Fibroblast of skin of right quadriceps (primary cell): ENCODE measurements at places on chromosomes 7 and 10.

DNA sequence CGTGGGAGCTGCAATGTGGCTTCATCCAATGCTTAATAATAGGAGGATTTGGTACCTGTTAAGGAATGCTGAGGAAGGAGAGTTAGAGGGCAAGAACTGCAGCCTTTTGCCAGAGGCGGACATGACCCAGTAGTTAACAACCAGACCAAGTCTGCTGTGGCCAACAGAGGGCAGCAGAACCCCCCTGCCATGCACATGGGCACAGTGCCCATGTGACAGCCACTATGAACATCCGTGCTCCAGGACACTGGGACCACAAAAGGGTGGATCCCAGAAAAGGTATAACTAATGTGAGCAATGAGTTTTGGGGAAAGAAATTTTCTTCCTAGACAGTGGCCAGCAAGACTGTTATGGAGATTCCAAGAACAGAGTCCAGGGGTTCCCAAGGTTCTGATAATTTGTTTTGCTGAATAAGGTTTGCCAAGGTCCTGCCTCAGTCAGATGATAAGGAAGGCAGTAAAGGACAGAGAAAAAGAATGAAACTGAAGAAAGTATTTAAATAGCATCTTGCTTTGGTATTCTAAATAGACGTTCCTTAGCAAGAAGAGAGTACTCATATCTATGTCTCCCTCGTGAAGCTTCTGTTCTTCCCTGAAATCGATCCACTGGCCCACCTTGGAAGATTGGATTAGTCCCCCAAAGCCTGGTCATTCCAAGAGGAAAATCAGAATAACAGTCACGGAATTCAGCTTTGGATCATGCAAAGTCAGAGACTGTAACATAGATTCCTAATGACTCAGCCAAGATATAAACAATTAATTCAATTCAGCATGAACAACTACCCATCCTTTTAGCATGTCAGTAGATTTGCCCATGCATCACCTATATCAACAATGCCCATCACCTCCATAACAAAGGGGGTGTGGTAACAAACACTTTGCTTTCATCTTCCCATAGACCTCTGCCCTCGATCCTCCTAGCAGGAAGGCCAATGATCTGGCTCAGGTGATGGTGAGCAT lies 56.0 kb downstream of the LGI1 start:
- peak; percentile 34 for DNase-seq

- no peak for DNase-seq
Observed at GRCh38 chr10:65423043-65423442, 1502.8 kb upstream of the LRRTM3 start.

GRCh38 chr10:52573347-52573746 lies 199.2 kb downstream of the MBL2 start:
- no peak for DNase-seq

DNA sequence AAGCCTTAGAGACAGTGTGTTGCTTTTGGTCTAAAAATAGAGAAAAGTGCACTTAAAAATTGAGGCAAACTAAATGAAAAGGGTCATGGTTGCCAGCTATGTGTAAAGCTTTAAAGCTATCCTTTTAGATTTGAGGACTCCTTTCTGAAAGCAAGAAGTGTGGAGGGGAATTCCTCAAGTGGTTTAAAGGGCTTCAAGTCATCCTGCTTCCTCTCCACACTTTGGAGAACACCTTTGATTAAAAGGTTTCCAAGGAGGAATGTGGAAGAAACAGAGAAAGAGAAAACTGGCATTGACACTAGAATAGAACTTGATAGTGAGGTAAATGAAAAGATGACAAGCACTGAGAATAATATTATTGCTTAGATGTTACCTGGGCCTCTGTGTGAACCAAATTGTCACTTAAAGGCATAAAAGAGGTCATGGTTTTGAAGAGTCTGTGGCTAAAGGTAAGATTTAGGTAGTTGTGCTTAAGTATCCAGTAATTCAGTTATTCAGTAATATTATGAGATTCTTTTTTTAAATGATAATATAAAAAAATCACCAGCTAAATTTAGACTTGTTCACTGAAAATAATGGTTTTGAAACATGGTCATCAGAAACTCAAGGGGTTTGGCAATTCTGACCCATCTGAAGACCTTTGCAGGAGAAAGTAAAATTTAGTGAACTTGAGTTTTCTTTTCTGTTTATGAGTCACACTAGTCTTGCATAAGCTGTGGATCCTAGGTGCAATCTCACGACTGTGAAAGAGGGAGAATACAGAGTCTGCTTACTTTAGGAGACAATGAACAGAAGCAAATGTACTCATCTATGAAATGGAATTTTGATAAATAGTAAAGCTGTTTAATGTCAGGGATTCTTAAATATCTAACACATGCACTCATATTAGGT lies 466.0 kb downstream of the KIF20B start:
- DNase-seq, result peak; percentile 69

GRCh38 chr7:7369134-7369533 lies 166.5 kb downstream of the COL28A1 start:
- DNase-seq, result no peak

DNA sequence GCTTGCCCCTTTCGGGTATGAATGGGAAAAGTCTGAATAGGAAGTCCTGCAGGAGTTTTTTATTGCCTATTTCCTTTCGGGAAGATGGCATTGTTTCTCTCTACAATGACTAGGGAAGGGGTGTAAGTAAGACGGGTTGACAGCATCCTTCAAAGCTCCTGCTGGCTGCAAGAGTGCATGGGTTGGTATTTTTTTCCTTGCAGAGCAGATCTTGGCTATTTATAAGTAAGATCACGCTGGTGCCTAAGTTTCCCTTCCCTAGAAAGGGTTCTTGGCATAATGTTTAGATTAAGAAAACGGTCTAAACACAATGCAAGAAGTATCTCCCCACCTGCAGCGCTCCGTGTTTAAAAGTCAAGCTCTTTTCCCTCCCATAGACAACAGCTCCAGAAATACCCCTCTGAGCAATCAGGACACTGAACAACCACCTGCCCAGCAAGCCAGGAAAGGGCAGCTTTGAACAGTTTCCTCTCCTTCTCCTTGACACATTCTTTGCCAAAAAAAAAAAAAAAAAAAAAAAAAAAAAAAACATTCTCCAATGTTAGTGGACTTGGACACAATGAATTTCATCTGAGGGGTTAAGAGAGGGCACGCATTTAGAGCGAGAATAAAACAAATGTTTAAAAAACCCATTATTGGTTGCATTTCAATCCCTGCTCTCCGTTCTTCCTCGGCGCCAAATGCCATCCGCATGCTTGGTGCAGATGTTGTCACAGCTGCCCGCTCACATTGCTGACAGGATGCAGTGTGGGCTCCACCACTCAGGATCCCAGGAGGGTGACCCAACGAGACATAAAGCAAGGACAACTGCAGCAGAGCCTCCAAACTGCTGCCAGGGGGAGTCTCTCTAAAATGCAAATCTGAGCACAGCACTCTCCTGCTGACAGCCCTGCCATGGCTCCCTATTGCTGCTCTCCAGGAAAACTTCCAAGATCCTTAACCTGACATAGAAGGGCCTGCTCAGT lies 427.4 kb upstream of the MGMT start:
- no peak for DNase-seq

DNA sequence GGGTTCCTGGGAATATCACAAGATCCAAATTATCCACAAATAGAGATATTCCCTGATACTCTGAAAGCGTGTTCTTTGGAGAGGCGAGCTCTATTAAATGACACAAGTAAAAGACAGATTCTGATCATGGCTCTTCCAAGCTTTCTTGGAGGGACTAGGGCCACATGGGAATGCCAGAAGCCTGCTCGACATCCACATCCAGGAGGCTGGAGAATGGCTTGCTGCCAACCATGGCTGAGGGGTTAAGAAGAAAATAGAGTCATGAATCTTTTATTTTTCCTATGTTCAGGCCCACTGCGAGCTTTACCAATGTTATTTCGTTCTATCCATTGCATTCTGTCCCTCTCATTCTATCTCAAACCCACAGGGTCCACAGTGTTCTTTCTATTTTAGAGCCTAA lies 1018.0 kb upstream of the CELF2 start:
- DNase-seq, result no peak

DNA sequence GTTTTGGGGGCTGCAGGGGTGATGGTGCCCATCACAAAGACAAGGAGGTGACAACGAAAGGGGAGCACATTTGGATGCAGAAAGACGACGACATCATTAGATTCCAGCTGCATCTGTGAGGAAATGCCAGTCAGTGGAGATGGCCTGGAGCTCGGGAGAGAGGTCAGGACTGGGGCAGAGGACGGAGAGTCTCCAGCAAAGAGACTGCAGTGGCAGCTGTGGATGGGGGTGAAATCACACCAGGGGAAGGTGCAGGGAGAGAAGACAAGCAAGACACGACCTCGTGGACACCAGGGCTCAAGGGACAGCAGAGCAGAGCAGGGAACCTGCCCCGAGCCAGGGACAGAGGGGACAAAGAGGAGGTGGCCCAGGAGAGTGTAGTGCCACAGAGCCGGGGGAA lies 203.4 kb downstream of the PRPF18 start:
- DNase-seq, result no peak

DNA sequence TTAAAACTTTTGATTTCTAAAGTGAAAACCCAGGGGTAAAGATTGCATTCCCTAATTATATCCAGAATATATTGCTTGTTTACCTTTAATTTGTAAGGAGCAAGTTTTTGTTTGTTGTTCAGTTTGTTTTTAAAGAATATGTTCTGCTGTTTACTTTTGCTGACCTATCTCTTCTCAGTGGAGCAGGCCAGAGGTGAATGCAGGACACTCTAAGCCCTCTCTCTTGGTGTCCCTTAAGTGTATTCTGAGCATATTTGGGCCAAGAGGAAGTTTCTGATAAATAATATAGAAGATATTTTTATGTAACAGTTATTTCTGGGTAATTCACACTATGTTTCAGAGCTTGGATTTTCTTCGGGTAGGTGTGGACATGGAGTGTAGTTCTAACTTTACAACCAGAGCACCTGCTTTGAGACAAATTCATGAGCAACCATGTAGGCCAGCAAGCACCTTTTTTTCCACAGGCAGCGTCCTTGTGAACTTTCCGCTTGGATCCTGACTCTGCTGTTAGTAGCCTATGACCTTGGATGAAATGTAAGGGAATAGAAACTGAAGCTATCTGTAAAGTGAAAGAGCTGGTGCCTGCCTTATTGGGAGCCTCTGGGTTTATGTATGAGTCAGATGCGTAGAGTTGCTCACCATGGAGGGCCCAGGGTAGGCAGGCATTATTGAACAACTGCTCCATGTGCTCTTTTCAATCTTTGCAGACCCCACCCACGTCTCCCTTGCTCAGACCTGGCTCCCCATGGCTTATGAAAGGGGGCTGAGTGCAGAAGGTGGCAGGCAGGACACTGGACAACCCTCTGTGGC lies 16.1 kb downstream of the OGDH start:
- DNase-seq, result no peak

DNA sequence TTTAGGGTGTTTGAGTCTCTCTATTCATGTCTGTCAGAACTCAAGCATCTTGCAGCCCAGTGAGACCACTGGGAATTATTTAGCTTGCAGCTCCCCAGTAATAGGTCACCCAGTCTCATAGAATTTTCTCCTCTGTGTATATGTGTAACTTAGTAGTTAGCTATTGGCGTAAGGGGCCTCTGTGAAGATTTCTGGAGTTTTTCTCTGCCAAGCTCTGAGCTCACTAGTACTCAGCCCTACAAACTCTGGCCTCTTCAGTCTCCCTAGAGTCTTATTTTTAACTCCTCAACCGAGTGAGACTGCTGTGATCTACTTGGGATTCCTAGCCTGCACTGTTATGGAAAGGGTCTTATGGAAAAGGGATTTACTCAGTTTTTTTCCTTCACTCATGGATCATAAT lies 90.2 kb downstream of the PPP1R9A start:
- no peak for DNase-seq

GRCh38 chr7:88842201-88842600 lies 46.7 kb upstream of the TEX47 start:
- DNase-seq, result no peak

DNA sequence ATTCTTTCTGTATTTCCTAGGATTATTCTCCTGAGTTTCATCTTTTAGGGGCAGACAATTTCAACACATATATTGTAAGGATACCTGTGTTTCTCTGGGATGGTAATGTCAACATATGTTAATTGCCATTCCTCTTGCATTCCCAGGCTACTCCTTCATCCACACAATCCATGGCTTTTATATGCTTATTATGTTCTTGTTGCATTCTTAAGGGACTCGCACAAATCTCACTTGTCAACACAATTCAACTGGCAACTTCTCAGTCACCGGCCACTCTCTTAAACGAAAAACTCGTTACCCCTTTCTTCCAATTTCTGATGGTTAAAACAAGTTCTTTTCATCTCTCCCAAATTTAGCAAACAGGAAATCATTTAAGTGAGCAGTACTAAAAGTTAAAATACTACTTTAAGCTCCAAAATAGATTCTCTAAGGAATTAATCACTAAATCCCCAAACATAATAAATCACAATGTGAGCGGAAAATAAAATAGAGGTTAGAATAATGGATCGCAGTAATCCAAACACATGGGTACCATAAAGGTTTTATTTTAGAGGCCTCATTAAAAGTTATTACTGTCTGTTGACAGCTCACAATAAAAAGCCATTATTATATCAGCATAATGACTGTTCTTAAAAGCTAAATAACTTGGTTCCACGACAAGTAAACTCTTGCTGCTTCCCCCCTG lies 223.2 kb downstream of the ELMO1 start:
- DNase-seq, result no peak

- no peak for DNase-seq
Observed at GRCh38 chr7:29239638-29240037, 45.1 kb downstream of the CHN2 start.

- peak; percentile 13 for DNase-seq
Observed at GRCh38 chr7:144388950-144389349, 14.5 kb downstream of the NOBOX start.

- no peak for DNase-seq
Observed at GRCh38 chr7:24609059-24609458, 35.8 kb downstream of the PALS2 start.

DNA sequence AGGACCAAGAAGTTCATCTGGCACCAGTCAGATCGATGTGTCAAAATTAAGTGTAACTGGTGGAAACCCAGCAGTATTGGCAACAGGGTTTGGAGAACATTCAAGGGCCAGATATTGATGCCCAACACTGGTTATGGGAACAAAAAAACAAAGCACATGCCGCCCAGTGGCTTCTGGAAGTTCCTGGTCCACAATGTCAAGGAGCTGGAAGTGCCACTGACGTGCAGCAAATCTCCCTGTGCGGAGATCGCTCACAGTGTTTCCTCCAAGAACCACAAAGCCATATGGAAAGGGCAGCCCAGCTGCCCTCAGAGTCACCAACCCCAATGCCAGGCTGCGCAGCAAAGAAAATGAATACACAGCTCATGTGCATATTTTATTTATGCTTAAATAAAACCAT lies 10.1 kb upstream of the C7orf33 start:
- no peak for DNase-seq

GRCh38 chr7:28061824-28062196 lies 118.8 kb downstream of the JAZF1 start:
- no peak for DNase-seq

DNA sequence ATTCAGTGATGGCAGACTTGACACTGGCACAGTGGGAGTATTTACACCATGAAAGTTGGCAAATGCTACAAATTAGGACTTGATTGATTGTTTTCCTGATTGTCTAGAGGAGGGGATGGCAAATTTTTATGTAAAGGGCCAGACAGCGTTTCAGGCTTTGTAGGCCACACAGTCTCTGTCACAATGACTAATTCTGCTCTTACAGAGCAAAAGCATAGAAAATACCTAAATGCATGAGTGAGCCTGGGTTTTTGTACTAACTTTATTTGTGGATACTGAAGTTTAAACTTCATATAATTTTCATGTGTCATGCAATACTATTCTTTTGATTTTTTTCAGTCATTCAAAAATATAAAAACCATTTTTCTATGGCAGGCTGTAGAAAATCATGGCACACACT lies 9.0 kb upstream of the ARMS2 start:
- DNase-seq, result no peak
